ENCODE measurements at places on chromosomes 2 and 18.

- peak; percentile 3 for DNase-seq
Observed at GRCh38 chr2:231780123-231780908, 766 bp downstream of the PDE6D start.

DNA sequence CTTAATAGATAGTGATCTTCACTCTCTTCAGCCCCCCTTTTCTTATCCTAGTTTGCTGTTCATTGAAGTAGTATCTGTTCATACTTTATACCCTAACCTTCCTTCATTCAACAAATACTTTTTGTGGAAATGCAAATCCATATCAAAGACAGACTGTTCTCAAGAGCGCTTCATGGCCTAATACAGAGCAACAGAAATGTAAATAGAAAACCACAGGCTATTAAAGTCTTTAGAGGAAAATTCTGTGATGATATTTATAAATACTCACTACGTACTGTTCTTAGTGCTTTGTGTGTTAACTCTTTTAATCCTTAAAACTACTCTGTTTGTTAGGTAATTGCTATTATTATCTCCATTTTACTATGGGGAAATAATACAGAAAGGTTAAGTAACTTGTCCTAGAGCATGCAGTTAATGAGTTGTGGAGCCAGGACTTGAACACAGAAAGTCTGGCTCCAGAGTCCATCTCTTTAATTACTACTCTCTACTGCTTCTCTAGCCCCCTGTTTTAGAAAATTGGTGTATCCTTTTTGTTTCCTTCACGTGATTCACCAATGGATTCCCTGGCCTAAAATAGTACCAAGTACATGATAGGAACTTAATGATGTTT lies 2.9 kb downstream of the MDH1 start:
- no peak for DNase-seq

- no peak for DNase-seq
Observed at GRCh38 chr2:29388071-29388470, 272.9 kb downstream of the CLIP4 start.

GRCh38 chr2:55888936-55889335 lies 34.6 kb downstream of the EFEMP1 start:
- DNase-seq: no peak

DNA sequence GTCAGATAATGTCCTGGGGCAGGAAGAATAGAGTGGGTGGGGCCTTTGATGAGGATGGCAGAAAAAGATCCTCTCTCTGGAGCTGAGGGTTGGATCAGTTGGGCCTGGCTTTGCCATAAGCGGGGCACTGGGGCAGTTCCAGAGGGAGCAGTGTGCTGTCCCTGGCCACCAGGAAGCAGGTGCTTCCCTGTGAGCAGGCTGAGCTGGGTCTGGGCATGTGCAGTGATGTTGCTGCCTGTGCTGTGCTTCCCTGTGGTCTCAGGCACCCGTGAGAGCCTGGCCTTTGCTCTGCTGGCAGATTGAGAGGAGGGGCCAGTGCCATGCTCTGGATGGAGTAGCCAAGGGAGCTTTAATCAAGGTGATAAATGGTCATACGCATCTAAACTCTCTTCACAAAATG lies 14.6 kb upstream of the NPPC start:
- no peak for DNase-seq

DNA sequence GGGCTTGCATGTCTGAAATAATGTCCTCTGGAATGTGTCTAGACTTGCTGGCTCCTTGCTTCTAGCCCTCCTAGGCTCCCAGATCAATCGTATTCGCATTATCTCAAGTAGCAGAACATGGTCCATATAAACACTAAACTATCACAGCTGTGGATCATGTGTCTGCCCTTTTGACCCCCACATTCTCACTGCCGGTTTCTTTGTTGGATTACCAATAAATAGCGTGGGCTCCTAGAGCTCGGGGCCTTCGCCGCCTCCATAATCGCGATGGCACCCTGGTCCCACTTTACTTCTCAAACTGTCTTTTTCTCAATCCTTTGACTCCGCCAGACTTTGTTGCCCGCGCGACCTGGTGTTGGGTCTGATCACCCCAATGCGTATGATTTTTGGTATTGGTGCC lies 6.3 kb upstream of the SCYGR8 start:
- no peak for DNase-seq

DNA sequence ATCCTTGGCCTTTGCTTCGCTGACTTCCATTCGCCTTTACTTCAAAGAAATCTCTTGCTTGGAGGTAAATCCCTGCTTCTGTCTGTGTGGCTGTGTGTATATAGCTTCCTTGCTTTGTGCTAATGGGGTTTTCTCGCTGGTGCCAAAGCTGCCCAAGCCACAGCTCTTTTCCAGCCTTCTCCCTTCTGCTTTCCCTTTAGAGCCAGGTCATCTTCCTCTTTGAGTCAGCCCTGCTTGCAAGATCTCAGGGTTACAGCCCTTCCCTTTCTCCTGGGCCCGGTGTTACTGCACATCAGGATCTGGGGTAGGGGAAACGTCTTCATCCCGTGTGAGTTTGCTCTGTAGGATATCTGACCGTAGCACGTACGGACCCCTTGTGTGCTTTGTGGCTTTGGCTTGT lies 19.1 kb downstream of the EIF4E2 start:
- no peak for DNase-seq

DNA sequence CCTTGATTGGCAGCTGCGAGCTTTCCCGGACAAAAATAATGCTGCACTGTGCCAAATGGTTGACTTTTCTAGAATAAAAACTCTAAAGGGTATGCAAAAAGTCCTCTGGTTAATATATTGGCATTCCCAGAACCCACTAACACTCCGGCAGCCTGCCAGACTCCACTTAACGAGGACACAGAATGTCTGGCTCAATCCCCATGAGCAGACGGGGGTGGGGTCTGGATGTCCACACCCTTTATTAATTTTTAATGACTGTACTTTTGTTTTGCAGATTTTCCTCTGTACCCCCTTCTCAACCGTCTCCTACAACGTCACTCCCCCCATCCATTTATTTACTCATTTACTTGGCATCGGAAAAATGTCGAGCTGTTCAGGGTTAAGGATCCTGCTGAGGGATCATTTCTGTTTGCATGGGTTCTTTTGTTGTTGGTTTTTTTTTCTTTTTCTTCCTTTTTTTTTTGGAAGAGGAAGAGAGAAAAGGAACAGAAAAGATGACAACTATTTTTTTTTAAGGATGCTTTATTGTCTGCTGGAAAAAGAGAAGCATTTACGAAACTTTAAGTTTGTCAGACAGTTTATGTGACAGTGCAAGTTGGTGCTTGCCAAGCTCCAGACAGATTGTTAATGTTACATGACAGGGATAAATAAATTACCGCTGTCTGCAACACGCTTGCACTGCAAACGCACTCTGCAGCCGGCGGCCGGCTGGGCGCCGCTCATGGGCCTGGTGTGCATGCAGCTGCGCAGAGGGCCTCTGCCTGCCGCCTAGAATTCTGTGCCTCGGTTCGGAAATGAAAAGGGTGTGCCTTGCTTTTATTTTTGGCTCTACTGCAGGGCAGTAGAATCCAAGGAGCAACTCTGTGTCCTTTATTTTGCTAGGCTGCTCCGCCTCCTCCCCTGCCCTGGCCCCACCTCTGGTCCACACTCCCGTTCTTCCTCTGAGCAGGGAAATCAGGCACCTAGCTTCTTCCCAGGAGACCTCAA lies 3.6 kb downstream of the LDLRAD4 start:
- DNase-seq: peak; percentile 73

DNA sequence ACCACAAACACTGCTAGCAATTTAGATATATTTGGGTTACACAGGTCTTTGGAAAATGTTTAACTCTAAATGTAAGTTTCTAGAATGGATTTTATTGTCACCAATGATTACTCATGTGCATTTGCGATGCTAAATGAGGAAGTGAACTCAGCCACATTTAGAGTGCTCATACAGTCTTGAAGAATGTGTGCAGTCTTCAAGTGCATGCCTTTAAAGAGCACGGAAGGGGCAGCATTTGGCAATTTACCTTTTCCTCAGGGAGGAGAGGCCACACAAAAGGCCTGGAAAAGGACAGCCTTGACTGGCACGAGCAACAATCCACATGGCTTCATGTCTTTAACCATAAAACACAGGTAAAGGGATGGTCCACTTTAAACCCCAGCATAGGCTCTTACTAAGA lies 78.5 kb upstream of the STK17B start:
- no peak for DNase-seq

DNA sequence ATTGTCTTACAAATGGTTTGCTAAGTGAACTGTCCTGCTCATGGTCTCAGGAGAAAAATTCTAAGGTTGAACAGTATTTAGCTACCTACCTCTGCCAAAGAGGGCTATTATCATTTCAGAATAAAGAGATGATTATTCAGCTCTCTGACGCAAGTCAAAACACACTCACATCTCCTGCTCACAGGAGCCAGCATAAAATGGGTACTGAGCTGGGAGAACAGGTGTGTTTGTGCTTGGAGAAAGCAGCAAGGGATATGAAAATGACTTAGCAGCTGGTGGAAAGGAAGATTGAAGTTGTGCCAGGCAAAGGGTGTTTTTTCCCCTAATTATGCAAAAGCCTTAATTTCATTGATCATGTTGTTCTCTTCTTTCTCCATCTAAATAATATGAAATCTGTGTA lies 47.3 kb upstream of the TANK start:
- DNase-seq: no peak

GRCh38 chr2:149894760-149895159 lies 307.2 kb upstream of the MMADHC start:
- DNase-seq: no peak

- DNase-seq: no peak
Observed at GRCh38 chr2:52083214-52083613, 1051.3 kb upstream of the NRXN1 start.

DNA sequence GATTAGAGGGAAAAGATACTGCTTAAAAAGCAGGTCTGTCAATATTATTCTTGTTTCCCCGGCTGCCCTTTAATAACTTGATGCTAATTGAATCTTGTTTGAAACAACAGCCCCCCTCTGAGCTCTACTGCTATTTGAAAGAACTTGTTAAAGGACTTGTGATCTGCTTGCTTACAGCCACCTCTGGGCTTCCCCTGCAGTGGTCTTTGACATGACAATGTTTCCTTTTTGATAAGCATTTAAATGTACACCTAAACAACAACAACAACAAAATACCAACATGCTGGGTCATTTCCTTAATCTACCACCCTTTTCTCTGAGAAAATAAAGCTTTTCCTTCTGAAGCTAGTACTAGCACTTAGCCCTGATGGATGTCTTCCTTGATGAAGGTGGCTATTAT lies 3.9 kb downstream of the HOXD1 start:
- DNase-seq: no peak

- peak; percentile 63 for DNase-seq
Observed at GRCh38 chr2:12106440-12107080, 360.1 kb downstream of the LPIN1 start.

- DNase-seq: no peak
Observed at GRCh38 chr2:128414946-128415778, 96.5 kb upstream of the HS6ST1 start.

DNA sequence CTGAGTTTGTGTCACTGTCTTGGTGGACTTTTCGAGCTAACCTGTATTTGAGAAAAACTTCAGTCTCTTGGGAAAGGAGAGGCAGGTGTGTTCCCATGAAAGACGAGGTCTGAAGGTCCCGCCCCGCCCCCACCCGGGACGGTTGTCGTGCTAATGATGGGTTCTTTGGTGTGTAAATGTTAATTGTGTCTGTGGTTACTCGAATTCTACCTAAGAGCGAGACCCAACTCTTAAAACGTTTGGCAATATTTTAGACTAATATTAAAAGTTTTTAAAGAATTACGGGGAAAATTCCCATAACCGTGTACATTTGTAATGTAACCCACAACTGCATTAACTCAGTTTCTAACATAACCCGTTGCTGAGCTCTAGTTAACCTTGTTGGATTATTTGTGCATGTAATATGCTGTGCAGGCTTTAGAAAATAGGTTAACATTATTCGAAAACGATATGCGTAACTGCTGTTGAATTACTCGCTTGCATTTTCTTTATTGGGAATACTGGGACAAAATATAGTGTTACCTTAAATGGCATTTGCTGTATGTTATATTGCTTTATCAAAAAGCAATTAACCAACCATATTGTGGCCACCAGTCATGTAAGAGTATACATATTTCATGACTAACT lies 833 bp downstream of the EPB41L5 start:
- DNase-seq: peak; percentile 6

- DNase-seq: no peak
Observed at GRCh38 chr2:61970807-61971556, 65.5 kb downstream of the COMMD1 start.

- DNase-seq: no peak
Observed at GRCh38 chr2:131146231-131146630, 41.1 kb downstream of the PLEKHB2 start.

GRCh38 chr2:144630459-144631215 lies 110.7 kb upstream of the ZEB2 start:
- DNase-seq: no peak

DNA sequence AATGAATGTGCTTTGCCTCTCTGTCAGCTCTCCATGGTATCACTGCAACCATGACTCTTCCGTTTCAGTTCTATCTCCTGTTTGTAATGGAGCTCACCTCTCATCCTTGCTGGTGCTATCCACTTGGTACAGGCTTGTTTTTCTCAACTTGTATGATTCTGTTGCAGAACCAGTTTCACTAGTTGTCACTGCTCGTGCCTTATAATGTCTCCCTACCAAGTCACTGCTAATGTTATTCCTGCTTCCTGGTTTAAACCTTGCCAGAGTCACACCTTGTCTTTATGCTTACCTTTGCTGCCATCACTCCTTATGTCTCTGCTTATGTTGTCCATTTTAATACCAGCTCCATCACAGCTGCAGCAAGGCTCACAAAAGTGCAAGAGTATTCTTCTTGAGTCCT lies 1191.0 kb upstream of the LRRTM1 start:
- no peak for DNase-seq

DNA sequence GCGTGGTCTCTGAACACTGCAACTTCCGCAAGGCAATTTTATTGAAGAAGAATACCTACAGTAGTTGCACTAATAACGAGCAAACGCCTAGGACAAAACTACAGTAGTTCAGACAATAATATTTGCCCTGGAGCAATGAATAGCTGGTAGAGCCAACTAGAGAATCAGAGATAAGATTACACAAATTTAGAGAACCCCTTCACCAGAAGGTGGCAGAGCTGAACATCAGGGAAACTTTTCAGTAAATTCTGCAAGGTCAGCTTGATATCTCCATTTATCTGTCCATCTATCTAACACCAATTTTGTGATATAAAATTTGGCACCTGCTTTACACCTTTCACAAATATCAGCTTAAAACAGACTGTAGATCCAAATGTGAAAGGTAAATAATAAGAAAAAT lies 43.8 kb downstream of the CDH19 start:
- DNase-seq: peak; percentile 5

- DNase-seq: no peak
Observed at GRCh38 chr2:237636578-237636977, 9.2 kb downstream of the LRRFIP1 start.

GRCh38 chr2:66489436-66489835 lies 54.5 kb downstream of the MEIS1 start:
- DNase-seq: no peak

GRCh38 chr2:132936261-132936660 lies 266.3 kb upstream of the LYPD1 start:
- no peak for DNase-seq

- no peak for DNase-seq
Observed at GRCh38 chr2:170365686-170366085, 187.7 kb downstream of the MYO3B start.

DNA sequence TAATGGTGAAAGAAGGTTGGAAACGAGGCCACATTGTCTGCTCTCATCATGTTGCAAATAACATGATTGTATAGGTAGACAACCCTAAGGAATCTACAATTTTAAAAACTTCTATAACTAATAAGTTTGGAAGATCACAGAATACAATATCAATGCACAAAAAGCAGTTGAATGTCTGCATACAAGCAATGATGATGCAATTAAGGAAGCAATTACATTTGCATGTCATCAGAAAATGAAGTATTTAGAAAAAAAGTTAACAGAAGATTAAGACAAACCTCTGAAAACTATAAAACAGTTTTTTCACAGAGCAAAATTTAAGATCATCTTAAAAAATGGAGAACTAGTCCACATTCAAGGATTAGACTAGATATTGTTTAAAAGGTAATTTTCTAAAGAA lies 181.1 kb downstream of the METTL4 start:
- DNase-seq: no peak

Data from hindlimb muscle (tissue), 1 donor.